ENCODE measurements at places on chromosomes 11 and 22. TPM values are rescaled to one million over a fixed set of nuclear protein-coding genes. Genes with fewer than 3 reads are reported as not detected.

SLC43A3 gene
- 0.67 TPM for total RNA-seq

ISX gene
- total RNA-seq: not detected

SCARF2 gene
- total RNA-seq: 1.2 TPM

INPP5J gene
- total RNA-seq: 0.91 TPM

CST6 gene
- not detected for total RNA-seq

RIMBP3B gene
- total RNA-seq: not detected

RELT gene
- 2.5 TPM for total RNA-seq

- DNase-seq: no peak
These were observed 36.2 kb upstream of the CCDC188 start for GRCh38 chr22:20186871-20187546.

DNA sequence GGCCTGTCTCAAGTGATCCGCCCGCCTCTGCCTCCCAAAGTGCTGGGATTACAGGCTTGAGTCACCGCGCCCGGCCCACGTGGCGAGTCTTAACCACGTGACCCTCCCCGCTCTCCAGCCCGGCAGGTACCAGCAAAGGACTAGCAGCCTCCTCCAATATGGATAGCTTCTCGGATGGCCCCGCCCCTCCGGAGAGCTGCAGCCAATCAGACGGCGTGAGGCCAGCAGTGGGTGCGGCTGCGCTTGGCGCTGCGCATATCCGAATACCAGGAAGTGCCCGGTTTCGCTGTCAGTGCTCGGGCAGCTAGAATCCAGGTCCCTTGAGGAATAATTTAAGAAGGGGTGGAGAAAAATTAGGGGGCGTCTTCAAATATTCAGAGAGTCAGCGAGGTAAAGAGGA, 14.7 kb upstream of the PISD start:
- DNase-seq: peak; percentile 99

GRCh38 chr22:31093086-31093850, 12.2 kb downstream of the SMTN start:
- DNase-seq: no peak

- DNase-seq: no peak
These were observed 10.1 kb downstream of the RPS13 start for GRCh38 chr11:17067417-17067816.

- DNase-seq: no peak
These were observed 3.6 kb downstream of the C11orf16 start for GRCh38 chr11:8928981-8929615.

GRCh38 chr11:15640318-15640717, 525.6 kb downstream of the INSC start:
- DNase-seq: no peak

- DNase-seq: no peak
These were observed 2.2 kb upstream of the TOP3B start for GRCh38 chr22:21984793-21985192.

GRCh38 chr11:63760487-63761079, 8.0 kb downstream of the ZFTA start:
- DNase-seq: no peak

- no peak for DNase-seq
These were observed 1516.9 kb downstream of the BRD1 start for GRCh38 chr22:48310740-48311139.

DNA sequence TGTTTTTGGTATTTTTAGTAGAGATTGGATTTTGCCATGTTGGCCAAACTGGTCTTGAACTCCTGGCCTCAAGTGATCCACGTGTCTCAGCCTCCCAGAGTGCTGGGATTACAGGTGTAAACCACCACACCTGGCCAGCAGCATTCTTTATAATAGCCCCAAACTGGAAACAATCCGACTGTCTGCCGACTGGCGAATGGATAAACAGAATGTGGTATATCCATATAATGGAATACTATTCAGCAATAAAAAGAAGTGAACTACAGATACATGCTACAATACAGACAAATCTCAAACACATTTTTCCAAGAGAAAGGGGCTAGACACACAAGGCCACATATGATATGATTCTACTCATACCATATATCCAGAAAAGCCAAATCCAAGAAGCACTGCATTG, 151.3 kb downstream of the ST3GAL4 start:
- no peak for DNase-seq

- no peak for DNase-seq
These were observed 530.5 kb upstream of the LRRC4C start for GRCh38 chr11:41989823-41990380.
